Amygdala (tissue), 56 donors: ENCODE measurements at places on chromosomes 11 and 22.

GRCh38 chr11:102254047-102254446, 63.2 kb upstream of the BIRC3 start:
- no peak for DNase-seq

DNA sequence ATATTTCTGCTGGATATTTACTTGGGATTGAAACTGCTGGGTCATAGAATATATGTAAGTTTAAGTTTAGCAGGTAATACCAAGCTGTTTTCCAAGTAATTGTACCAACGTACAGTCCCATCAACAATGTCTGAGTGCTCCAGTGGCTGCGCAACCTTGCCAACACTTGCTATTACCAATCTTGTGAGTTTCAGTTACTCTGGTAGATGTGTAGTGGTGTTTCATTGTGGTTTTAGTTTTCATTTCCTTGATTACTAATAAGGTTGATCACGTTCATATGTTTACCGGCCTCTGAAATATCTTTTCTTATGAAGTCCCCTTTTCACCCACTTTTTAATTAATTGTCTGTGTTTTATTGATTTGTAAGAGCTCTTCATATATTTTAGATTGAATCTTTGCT, 370.6 kb upstream of the CADM1 start:
- DNase-seq, result no peak

DNA sequence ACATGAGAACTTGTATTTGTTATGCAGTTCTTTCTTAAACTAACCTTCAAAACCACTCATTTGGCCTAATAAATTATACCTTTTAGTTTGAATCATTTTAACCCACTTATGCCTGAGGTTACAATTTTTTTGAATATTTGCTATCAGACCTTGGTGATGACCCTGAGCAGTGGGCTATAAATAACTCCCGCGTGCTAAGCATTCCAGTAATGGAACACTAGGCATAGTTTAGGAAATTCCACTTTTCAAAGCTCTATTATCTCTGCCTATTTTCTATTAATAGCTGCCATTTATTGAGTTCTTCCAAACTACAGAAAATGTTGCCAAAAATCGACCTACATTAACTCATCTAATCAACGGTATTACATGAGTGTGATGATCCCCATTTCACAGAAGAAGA, 993.4 kb upstream of the FAT3 start:
- no peak for DNase-seq

GRCh38 chr22:44449061-44449682, 48.9 kb downstream of the RTL6 start:
- DNase-seq, result no peak

DNA sequence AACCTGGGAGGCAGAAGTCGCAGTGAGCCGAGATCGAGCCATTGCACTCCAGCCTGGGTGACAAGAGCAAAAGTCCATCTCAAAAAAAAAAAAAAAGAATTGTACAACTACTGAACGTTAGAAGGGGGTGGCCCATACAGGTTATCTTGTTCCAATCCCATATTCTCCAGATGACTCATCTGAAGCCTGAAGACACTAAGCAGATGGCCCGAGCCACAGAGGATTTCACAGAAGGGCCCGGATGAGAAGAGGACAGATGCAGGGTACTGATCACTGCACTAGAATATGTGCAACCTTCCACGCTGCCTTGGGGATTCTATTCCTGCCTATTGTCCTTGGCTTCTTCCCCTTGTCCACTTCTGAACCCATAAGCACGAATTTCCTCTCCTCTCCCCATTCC, 70.9 kb upstream of the UBASH3B start:
- no peak for DNase-seq

- no peak for DNase-seq
These were observed 63.2 kb downstream of the PPP6R3 start for GRCh38 chr11:68523743-68524142.

DNA sequence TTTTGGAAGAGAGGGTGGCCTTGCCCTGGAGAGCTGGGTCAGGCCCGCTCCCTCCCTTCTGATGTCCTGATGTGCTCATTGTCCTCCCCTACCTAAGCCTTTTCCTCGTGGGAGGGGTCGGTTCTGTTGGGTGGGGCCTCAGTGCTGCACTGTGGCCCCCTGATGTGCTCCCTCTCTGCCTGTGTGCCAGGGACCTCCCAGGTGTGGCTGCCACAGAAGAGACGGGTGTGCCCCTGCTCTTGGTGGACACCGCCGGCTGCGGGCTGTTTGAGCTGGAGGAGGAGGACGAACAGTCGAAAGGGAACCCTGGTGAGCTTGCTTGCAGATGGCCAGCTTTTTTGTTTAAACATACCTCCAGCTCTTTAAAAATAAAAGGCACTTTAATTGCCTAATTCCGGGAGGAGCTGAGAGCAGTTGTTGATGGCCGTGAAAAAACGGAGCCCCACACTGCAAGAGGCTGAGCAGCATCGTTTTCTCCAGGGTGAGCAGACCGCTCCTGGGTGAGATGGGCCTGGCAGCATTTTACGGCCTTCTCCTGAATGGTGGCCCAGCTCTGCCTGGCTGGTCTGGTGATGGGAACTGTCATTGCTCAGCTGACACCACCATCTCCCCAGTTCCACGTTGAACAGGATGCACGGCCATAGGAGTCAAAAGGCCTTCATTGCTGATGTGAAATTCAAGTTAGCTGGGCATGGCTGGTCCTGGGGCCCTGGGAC, 30.1 kb downstream of the IGHMBP2 start:
- no peak for DNase-seq

- DNase-seq, result no peak
These were observed 137.5 kb downstream of the LDLRAD3 start for GRCh38 chr11:36081274-36081945.

DNA sequence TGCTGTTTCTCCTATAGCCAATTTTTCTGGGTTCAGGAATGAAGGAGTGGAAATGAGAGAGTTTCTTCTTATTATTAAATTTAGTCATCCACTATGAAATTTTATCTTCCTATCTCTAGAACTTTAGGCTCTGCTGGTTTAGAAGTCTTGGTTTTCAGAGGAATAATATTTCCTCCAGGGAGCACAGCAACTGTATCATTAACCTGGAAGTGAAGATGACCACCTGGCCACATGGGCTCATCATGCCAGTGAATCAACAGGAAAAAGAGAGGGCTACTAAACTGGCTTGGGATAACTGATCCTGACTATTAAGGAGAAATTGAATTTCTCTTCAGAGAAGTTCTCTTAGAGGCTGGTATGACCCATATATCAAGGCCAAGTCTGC, 44.4 kb downstream of the ADM start:
- no peak for DNase-seq

DNA sequence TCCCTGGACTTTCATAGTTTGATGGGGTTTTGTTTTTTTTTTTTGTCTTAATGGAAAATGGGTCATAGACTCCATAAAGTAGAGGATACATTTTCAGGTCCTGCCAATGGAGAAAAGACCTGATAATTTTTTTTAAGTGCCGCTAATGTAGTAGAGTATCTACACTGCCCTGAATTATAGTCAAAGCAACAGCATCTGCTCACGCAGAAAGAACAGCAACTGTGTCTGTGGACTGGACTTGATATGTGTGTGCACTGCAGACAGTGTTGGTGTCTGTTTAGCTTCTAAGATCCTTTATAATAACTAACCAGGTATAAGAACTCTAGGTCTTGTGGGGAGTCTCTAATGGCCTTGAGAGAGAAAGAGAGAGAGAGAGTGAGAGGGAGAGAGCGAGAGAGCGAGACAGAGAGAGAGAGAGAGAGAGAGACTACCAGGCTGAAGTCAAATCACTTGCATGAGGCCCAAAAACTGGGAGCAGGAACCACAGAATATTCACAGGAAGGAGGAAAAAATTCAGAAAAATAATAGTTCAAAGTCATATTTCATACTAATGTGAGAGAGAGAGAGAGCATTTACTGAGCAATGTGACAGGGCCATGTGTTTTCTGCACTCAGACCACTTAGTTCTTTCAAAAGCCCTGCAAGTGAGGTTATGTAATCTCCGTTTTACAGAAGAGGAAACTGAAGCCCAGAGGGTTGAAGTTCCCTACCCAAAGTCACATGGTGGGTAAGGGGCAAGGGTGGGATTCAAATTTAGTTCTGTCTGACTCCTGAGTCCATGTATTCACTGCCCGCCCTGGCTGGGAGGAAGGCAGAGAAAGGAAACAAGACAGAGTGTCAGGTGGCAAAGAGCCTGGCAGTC, 8.6 kb upstream of the MIAT start:
- no peak for DNase-seq

DNA sequence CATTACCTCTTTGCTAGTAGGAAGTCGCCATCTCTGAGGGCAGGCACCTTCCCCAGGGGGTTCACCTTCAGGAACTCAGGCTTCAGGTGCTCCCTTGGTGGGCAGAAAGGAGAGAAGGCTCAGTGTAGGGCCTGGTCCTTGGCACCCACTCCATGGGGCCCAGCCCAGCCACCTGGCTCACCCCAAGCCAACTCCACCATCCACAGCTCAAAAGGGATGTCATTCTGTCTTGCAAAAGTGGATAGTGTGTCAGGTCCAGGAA, 2.7 kb upstream of the GSTT4 start:
- no peak for DNase-seq

DNA sequence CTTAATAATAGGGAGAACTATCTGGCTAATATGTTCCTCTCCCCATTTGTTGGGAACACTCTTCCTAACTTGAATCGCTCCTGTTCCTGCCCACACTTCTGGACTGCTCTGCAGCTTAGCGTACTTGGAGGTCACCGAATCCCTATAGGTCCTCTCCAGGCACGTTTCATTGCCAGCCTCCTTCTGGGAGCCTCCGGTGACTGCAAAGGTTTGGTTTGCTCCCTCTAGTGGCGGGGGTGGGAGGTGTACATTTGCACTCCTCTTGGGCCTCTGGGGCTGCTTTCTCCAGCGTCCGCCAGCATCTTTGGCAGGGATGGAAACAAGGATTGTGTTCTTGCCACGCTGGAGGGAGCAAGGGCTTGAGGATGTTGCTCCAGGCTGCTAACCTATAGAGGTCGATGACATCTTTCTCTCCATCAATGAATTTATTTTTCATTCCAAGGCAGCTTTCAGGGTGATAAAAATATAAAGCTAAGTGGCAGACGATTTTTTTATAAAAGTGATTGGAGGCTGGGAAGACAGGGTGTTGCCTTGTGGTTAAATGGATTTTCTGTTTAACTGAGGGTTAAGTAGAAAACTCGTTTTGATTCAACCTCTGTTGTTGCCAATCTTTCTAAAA, 48.7 kb downstream of the TSPAN18 start:
- no peak for DNase-seq

DNA sequence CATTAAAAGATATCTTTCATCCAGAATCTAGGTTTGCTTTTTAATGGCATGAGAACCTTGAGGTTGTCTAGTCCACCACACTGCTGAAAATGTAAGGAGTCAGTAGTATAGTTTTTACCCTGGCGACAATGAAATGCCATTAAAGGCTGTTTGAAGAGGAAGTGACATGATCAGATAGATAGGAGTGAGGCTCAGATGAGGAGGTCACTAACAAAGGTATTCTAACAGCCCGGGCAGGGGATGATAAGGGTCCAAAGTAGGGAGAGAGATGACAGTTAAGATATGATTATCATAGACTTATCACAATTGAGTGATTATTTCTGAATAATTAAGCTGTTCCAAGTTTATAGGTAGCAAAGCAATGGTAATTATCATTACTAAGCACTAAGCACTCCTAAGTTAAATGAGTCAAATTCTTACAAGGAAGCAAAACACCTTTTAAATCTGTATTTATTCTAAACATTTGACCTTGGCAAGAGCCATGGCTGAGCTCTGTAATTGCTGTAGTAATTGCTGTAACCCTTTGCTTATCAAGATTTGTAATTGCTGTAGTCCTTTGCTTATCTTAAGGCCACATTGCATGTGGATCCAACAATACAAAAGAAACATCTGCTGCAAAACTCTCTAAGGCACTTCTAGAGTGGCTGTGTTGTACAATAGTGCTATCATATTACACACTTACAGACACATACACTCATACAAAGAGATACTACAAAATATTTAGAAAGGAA, 92.6 kb downstream of the ENTHD1 start:
- no peak for DNase-seq

GRCh38 chr22:30717331-30717921, 22.8 kb downstream of the OSBP2 start:
- DNase-seq, result no peak

- no peak for DNase-seq
These were observed 43.3 kb downstream of the WT1 start for GRCh38 chr11:32391956-32392553.
